ENCODE measurements at places on chromosomes 3 and 15.

GRCh38 chr3:16337856-16338540 is 73.0 kb downstream of the OXNAD1 start:
- DNase-seq: no peak

GRCh38 chr15:99732751-99733267 is 428 bp downstream of the LYSMD4 start:
- DNase-seq: no peak

DNA sequence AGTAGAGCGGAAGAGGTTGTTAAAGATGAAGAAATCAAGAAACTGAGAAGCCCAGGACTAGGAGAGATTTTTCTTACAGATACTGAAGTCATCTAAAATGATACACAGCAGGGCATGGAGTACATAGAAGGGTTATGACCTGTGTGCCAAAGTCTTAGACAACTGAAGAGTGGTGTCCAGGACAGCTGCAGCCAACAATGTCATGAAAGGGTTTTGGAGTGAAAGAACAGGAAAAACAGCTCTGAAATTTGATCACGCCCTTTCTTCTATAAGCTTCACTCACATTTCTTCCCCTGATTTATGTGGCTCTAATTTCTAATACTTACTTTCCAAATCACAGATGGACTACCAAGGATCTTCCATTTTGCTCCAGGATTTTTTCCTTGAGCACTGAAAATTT is 3.0 kb downstream of the CFAP20DC start:
- DNase-seq: no peak

DNA sequence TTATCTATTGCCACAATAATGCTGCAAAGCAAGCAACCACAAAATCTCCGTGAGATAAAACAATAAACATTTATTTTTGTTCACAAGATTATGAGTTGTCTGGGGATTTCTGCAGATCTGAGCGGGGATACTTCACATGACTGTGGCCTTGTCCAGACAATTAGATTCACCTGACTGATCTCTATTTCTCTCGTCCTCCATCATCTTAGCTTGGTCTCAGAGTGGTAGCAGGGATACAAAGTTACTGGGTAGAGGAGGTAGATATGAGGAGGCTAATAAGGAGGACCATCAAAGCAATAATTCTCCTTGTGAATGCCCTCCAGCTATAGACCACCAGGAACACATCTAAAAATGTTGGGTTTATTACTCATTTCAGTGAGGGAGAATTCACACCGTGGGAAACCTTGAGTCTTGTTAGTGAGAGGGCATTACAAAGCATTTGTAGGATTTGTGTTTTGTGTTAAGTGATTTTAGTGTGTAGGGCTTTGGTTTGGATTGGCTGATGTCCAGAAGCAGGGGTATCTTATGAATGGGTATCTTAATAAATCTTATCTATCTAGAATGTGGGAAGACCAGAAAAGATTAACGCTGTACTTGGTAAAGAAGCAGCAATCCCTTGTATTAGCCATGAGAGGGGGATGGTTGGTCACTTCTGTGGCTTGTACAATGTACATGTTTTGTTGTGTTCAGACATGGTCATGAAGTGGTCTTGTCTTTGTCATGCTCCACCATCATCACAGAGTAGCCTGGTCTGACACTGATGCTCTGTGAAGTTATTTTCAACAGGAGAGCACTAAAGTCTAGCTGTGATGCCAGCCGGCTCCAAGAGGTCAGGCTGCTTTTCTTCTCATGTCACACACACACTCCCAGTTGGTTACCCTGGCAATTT is 287.6 kb upstream of the STT3B start:
- no peak for DNase-seq

- DNase-seq: no peak
Measured at GRCh38 chr15:50210462-50211157, 28.6 kb downstream of the SLC27A2 start.

GRCh38 chr3:16904423-16905417 is 20.0 kb downstream of the PLCL2 start:
- no peak for DNase-seq

DNA sequence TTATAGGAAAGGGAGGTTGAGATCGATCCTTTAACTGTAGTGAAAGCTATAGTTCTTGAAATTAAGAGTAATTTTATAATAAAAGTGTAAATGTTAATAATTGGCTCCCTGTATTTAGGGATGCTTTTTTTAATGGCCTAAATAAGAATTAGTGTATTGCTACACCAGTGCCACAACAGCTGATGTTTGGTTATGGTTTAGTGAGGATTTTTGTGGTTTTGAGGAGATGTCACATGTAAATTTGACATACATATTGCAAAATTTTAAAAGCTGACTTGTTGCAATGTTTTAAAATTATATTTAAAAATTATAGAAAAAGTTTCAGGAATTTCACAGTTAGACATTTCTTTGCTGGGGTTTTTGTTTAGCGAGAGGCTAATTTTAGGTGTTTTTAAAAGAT is 3.9 kb downstream of the TSC22D2 start:
- no peak for DNase-seq

DNA sequence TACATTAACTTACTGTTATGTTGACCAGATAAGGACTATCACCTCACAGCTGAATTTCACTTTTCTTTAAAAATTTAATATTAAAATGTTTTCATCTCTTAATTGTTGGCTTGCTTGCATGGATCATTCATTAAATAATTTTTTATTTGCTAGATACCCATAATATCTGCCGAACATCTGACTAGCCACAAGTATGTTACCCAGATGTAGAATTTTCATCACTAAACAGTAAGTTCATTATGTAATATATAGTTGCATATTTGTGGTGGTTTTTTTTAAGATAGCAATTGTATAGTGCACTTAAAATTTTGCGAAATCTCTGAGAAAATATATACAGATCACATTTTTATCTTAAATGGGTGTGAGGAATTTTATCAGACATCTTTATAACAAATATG is 190.4 kb downstream of the MBNL1 start:
- no peak for DNase-seq

DNA sequence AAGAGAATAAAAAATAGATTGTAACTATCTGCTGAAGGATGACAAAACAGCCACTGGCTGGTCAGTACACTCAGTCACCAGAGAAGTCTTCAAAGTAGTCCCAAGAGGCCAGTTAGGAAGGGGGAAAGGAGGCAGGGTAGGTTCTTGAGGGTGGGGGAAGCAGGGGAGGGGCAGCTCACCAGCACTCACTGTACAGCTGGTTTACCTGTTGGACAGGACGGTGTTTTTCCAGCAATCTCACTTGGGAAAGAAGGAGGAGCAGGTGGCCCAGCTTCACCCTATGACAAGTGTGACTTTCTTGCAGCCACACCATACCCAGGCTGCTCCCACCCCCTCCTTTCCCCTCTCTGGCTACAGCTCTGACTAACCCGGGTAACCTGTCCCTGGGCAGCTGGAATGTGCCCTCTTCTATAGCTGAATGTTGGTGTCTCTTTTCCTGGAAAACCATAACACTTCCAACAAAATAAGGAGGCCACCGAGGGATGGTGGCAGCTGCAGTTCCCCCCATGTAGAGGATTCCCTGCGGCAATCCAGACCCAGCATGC is 203.4 kb upstream of the NSMCE3 start:
- DNase-seq: no peak

DNA sequence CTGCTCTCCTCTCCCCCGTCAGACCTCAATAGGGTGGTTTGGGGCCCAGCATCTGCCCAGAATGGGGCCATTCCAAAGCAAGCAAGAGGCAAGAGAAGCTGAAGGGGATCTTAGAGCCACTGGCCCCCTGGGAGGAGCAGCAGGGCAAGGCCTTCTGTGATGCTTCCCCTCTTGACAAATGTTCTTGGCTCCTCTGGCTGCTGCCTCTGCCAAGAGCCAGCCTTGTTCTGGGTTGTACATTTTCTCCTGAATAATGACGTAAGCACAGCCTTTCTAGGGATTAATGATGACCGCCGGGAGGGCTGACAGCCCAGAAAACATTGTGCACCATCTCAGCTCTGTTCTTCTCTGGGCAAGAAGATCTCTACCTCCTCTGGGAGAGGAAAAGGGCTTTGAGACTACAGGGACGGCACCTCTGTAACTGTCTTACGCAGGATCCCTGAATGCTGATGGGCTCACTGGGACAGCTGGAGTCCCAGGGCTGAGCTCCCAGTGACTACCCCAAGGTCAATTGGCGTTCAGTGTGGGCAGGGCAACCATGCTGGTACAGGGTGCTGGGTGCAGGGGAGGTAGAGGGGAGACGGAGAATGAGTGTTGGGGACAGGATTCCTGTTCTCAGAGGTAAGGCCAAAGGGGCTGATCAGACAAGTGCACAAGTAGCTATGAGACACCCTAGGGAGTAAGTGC is 253.3 kb downstream of the FAM43A start:
- no peak for DNase-seq

GRCh38 chr3:170475092-170475685 is 56.5 kb downstream of the CLDN11 start:
- DNase-seq: no peak

DNA sequence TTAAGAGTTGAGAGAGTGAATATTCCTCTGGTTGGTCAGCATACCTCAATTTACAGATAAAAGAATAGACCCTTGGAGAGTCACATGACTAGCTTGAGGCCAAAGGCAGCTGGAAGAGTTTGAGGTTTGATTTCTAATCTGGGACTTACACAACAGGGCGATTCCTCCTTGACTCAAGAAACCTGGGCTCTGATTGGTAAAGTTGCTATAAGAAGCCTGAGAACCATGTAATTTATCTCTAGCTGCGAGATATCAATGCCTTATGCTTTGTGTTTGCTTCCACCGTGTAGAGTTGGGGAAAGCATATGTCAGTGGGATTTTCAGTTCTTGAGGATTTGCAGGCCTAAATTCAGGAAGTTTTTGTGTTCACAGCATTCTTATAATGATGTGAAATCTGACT is 206.0 kb downstream of the KLHL25 start:
- peak; percentile 35 for DNase-seq

GRCh38 chr3:13544293-13544831 is 4.6 kb upstream of the FBLN2 start:
- peak; percentile 94 for DNase-seq

DNA sequence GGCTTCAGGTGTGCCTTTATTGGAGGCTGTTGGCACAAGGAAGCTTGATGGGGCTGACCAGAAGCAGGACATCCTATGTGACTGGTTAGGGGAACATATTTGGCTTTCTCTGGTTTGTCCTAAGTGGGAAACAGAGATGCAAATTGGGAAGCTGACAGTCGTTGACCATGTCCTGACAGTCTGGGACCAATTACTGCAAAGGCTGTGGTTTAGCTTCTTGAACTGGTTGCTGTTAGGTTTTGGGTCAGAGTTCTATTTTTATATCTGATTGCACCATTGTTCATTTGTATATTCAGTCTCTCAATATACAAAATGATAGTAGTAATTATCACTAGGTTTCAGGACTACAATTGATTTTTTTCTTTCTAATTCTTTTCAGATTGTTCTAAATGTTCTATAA is 36.8 kb downstream of the SNTN start:
- DNase-seq: no peak

GRCh38 chr15:58731756-58732535 is 17.6 kb downstream of the ADAM10 start:
- DNase-seq: peak; percentile 62

GRCh38 chr3:185786956-185787877 is 37.6 kb downstream of the IGF2BP2 start:
- DNase-seq: no peak

DNA sequence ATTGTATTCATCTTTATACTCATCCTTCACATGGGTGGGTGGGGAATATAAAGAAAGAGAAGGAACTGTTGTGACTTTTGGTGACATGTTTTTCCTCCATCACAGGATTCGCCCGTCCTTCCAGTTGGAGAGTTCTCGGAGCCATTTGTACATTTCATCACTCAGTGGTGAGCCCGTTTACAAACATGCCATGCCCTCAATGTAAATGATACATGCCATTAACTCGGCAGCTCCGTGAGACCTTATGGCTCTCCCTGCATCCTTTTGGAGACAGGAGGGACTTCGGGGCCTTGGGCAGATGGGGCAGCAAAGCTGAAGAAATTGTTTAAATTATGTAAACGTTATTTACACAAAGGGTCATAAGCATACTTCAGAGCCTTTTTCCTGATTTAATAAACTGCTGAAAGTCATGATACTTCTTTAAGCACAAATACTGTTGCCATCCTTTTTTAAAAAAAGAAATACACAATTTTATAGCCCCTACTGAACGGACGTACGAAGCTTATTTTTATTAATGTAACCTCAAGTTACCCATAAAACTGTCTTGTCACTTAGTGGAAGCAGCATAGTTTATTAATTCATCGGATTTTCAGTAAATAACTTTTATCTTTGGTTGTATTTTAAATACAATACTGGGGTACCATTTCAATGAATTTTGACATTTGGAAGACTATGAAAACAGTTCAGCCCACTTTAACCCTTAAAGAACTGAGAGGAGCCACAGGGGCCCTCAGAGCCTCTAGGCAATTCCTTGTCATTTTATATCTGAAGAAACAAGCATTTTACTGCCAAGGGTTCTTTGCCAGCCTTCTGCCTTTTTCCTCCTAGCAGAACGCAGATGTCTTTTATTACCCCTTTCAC is 55.6 kb upstream of the SKOR1 start:
- no peak for DNase-seq

DNA sequence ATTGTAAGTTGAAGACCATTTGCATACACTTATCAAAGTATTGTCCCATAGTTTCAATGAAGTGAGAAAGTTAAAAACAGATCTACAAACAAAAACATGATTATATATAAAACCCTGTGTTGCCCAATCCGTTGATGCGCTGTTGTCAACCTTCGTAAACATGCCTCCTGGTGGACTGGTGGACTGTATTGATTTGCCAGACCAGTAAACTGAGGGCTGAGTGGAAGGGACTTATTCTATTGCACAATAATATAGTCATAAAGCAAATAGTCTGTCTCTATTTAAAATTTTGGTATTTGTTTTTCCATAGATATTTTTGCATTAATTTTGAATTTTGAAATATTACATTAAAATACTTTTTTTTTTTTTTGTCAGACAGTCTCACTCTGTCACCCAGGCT is 102.5 kb downstream of the GAP43 start:
- no peak for DNase-seq

GRCh38 chr3:14150491-14151230 is 25.8 kb downstream of the TMEM43 start:
- DNase-seq: no peak

GRCh38 chr15:82681371-82681770 is 28.3 kb downstream of the AP3B2 start:
- no peak for DNase-seq

- DNase-seq: no peak
Measured at GRCh38 chr3:115660646-115661337, 37.5 kb downstream of the GAP43 start.

DNA sequence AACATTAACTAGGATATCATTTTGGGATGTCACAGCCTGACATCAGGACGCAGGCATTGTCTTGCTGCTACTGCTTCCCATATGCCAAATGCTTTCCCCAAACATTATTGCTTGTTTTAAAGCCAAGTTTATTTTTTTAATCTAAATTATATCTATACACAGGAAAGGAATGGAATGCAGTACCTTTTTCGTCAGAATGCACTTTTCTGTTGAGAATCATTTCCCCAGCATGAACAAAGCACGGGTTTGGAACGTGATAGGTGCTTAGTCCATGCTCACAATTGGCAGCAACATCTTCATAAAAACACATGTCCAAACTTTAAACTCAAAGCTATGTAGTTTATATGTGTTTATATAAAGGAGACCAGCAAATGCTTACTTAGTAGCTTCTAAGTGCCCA is 26.1 kb downstream of the PXK start:
- DNase-seq: no peak

Measured in fibroblast of skin of right biceps (primary cell).